ENCODE measurements at places on chromosomes 11 and 22. TPM values are rescaled to one million over a fixed set of nuclear protein-coding genes. Genes with fewer than 3 reads are reported as not detected.

The RNF26 gene
- total RNA-seq: 30.5 TPM

The HEPN1 gene
- total RNA-seq: not detected

The PYGM gene
- total RNA-seq: 5.2 TPM

The OR51I1 gene
- total RNA-seq: not detected

The PDGFD gene
- total RNA-seq: not detected

The PHLDA2 gene
- 1.5 TPM for total RNA-seq

The C11orf42 gene
- total RNA-seq: not detected

The DNAJB7 gene
- total RNA-seq: not detected
